ENCODE measurements at places on chromosomes 5 and 9. TPM values are rescaled to one million over a fixed set of nuclear protein-coding genes. Genes with fewer than 3 reads are reported as not detected.

DNA sequence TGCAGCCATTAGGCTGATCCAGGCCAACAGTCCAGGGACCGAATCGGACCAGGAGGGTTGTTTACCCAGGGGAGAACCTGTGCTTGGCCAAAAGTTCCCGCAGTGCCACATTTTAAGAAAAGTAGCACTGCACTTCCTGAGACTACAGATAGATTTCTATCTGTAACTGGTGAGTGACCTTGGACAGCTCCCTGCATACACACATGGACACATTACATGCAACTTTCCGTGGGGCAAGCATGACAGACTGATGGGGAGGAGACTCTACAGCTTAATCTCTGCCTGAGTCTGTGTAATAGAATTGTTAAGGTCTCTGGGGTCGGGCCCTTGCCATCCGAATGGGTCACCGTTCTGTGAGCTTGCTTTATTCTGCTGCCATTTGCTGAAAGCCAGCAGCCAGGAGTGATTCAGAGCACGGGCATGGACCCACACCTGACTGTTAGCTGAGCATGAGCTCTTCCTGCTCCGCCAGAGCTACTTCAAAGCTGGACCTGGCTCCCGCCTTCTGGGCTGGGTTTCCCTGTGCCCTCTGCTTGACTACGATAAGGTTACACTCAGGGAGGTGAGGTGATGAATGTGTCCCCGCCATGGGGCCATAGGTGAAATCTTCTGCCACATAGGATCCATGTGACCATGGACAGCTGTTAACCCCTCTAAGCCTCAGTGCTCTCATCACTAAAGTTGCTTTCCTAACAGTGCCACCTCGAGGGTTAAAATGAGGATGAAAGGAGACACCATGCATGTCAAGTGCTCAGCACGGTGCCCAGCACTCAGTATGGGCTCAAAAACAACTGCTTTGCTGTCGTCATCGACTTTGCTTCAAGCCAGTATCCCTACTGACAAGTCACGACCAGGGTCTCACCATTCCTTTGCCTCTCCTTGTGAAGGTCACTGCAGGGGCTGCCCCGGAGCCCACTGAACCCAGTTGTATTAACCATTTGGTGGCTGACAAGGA lies 200.0 kb downstream of the MELK start:
- H3K4me1 ChIP-seq = no peaks in the 10 kb centered on the region
- DNase-seq = peak; percentile 23
- H3K36me3 ChIP-seq = no peaks in the 10 kb centered on the region
- no peaks in the 10 kb centered on the region for H3K27me3 ChIP-seq
- no peak overlapping the region for H3K4me3 ChIP-seq
- no peak overlapping the region for H3K27ac ChIP-seq

DNA sequence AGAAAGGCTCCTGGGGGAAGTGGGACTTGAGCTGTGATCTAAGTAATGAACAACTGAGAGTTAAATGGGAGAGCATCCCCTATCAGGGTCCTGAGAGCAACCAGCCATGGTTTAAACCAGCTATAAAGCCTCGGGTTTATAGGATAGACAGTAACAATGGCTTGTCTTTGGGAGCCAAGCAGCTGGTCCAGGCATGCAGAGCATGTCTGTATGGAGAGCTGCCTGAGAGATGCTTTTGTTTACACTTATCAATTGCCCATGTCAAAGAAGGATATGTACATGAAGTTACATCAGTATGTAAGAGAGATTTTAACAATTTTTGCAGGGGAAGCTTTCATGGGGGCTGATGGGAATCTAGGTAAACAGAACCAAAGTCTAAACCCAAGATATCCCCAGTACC lies 4.4 kb downstream of the TGFBI start:
- peaks cover 32% of the 10 kb centered on the region for H3K4me1 ChIP-seq
- H3K4me3 ChIP-seq = no peak overlapping the region
- peaks cover 8% of the 10 kb centered on the region for H3K27me3 ChIP-seq
- no peaks in the 10 kb centered on the region for H3K36me3 ChIP-seq
- DNase-seq = no peak
- no peak overlapping the region for H3K27ac ChIP-seq

- peaks cover 2% of the 10 kb centered on the region for H3K36me3 ChIP-seq
- no peak overlapping the region for H3K27ac ChIP-seq
- no peaks in the 10 kb centered on the region for H3K27me3 ChIP-seq
Measured at GRCh38 chr9:100030548-100030947, 68.3 kb downstream of the ERP44 start.

DNA sequence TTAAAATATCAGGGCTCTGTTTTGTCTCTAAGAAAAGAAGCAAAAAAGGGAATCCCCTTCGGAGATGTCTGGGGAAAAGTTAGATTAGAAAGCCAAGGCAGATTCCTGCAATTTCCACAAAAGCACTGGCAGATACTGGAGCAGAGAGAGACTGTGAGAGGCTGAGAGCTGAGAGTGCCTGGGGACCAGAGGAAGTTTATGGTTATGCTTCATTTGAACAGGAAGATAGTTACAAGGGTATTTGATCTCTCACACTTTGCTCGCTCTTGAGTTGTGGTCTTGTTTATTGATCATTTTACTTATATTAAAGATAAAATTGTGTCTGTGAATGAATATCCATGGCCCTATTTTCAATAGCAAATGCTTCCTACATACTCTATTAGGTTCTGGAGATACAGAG lies 32.8 kb upstream of the FAM81B start:
- no peaks in the 10 kb centered on the region for H3K4me1 ChIP-seq
- H3K27ac ChIP-seq = no peak overlapping the region
- no peaks in the 10 kb centered on the region for H3K36me3 ChIP-seq
- H3K4me3 ChIP-seq = no peak overlapping the region
- H3K27me3 ChIP-seq = no peaks in the 10 kb centered on the region

DNA sequence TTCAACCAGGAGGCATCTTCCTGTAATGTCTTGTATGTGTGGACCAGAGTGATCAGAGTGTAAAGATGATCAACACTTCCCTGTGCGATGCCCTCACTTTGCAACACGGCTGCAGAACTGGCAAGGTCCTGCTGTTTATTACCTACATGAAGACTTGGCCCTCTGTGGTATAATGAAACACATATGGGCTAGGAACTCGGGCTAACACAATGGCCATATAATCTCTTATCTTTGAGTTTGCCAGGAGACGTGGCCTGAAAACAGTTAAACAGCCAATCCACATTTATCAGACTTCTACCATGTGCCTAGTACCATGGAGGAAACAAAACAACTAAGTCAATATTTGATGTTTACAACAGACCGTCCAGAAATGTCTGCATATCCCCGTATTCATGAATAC lies 145.5 kb downstream of the ZNF462 start:
- H3K27ac ChIP-seq = no peak overlapping the region
- H3K27me3 ChIP-seq = no peaks in the 10 kb centered on the region
- H3K4me3 ChIP-seq = no peak overlapping the region
- H3K36me3 ChIP-seq = no peaks in the 10 kb centered on the region

DNA sequence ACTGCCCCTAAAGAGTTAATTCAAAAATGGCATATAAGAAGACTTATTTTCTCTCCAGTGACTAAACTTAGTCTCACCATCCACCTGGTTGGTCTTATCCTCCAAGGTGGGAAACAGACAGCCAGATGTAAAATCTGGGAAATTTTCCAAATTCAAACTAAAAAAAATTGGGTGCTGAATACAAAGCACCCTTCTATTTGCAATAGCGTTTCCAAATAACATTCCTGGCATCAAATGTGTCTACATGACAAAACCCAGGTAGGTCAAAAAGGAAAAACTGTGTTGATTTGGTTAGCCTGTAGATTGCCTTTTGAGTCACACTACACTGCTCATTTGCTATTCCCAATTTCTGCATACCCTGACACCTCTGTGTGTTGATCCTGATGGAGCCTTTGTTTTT lies 252.2 kb downstream of the NR2F1-AS1 start:
- DNase-seq = no peak
- H3K27me3 ChIP-seq = no peaks in the 10 kb centered on the region
- H3K27ac ChIP-seq = no peak overlapping the region

- no peaks in the 10 kb centered on the region for H3K36me3 ChIP-seq
- H3K4me3 ChIP-seq = no peak overlapping the region
Measured at GRCh38 chr5:81506900-81507588, 113.1 kb upstream of the ACOT12 start.

The LCN12 gene
- 9.8 TPM for total RNA-seq

The TAF1L gene
- not detected for total RNA-seq

The SH3TC2 gene
- 0.68 TPM for total RNA-seq

All from natural killer cell (primary cell).